ENCODE measurements at places on chromosomes 16 and 17.

DNA sequence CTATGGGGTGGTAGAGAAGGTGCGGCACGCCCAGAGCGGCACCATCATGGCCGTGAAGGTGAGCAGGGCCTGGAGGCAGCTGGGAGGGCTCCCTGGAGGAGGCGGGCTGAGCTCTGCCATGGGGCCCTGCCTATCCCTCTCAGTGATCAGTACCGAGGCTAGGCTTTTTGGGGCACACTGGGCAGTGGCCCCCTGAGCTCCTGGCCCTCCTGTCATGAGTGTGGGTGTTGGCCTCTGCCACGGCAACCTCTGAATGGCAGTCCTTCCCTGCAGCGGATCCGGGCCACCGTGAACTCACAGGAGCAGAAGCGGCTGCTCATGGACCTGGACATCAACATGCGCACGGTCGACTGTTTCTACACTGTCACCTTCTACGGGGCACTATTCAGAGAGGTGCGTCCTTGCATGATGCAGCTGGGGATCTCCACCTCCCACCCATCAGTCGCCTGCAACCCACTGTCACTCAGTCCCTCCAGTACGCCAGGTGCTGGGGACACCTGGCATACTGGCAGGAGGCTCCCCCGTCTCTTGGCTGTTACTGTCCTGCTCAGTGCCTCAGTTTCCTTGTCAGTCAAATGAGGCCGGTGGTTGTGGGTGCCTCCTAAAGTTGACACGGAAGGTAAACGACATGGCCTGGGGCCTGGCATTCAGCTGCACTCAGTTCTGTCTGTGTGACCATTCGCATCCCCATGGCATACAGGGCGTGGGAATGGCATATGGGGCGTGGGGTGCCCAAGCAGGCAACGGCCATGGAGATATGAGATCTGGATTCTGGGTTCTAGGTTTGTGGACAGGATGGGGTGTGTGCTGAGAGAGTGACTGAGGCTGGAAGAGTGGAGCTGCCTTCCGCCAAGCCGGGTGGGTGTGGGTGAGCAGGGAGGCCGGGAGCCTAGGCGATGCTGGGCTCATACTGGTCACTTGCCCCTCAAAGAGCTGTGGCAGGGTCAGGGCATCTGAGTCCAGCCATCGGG is 16.4 kb downstream of the MAP2K3 start:
- no peak for DNase-seq

- DNase-seq: no peak
Observed at GRCh38 chr16:85040685-85041084, 13.1 kb downstream of the KIAA0513 start.

DNA sequence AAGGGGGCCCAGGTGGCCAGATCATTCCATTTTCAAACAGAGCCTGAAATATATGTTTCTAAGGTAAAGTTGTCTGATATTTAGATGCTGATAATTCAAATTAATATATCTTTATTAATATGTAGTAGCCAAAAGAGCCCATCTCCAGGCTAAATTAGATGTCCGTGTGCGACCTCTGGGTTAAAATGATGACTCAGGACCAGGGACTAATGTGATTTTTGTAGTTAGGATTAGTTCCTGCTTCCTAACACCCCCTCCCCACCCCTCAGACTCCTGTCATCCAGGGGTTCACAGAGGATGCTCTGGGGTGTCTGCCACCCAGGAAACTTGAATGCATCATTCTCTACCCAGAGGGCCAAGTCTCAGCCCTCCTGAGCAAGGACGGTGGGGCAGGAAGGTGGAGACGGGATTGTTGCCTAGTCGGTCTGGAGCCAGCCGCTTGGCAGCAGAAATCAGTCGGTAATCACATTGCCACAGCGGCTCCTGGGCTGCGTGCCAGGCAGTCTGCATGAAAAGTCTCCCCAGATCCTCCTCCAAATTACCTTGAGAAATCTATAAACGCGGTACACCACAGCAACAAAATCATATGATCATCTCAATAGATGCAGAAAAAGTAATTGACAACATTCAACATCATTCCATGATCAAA is 29.8 kb downstream of the CNGB1 start:
- no peak for DNase-seq

DNA sequence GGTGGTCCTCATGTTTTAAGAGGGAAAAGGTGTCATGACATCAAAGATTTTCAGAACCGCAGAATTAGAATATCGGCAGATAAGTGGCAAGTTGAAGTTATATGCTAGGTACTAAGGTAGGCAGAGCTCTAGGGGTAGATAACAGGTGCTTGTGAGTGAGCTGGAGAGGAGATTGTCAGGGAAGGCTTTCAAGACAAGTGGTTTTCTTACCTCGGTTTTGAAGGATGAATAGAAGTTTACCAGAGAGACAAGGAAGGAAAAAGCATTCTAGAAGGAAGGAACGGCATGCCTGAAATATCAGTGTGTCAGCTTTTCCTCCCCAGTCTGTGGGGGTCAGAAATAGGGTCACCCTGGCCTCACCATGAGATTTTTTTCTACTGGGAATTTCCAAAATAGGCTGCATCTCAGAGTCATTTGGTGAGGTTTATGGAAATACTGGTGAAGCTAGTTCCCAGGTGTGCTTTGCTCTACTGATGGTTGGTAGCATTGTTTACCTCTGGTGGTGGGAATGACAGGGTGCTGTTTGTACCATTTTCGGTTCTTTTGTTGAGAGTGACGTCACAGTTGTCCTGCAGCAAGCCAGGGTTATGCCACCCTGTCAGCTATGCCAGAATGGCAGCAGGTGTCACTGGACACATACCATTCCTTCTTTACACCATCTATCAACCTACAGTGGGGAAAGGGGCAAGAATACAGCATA is 112.5 kb downstream of the MSI2 start:
- no peak for DNase-seq

- DNase-seq: no peak
Observed at GRCh38 chr17:44970136-44970741, 2.1 kb upstream of the C1QL1 start.
